ENCODE measurements at places on chromosomes 4 and X. TPM values are rescaled to one million over a fixed set of nuclear protein-coding genes. Genes with fewer than 3 reads are reported as not detected.

GRCh38 chrX:136880452-136881013 lies at the start of gene RBMX:
Gene RBMX (minus strand): TSS chrX:136880725. CDS start chrX:136879427, 1,298 bp downstream.
- peak; percentile 92 for DNase-seq

GRCh38 chr4:27206009-27206408 lies 345.4 kb downstream of the STIM2 start:
- DNase-seq: no peak

DNA sequence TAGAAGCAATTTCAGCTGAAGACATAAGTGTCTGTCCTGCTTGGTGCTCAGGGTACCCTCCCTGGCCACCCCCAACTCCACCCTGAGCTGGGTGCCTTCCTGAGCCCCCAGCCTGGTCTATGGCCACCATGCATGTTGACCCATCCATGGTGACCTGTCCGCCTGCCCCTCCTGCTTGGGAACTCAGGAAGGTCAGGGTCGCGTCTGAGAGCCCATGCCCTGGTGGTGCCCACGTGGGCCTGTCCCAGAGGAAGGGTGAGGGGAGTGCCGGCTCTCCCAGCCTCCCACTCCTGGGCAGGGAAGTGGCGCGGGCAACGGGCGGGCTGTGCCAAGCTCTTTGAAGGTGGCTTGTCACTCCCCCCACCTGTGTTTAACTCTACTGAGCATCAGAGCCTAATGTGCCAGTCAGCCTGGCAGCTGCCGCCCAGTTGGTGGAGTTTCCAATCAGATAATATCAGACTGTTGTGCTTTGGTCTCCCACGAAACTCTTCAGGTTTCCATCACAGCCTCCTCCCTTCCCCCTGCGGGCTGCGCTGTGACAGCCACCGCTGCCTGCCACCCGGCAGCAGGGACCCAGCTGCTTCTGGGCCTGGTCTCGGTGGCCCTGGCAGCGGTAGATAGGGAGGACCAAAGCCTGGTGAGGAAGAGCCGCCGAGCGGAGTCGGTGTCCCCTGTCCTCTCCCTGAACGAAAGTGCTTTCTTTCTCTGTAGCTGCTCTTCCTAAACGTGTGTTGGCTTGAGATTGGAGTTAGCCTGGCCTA lies 4.8 kb downstream of the SH3BP2 start:
- DNase-seq: no peak

DNA sequence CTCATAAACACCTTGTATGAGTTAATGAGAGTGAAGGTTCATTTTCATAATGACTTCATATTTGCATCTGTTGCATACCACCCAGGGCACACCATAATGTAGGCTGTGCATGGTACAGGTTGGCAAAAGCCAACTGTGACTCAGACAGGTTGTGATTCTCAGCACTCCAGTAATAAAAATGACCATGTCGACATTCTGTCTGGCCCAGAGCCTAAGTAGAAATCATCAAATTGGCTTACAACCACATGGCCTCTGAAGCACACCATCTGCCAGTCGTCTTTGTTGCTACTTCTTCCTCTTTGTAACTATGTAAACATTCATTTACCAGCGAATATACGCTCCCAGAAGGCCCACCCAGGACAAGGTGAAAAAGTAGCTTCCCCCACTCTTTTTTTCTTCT lies 459.5 kb downstream of the GASK1B start:
- peak; percentile 28 for DNase-seq

DNA sequence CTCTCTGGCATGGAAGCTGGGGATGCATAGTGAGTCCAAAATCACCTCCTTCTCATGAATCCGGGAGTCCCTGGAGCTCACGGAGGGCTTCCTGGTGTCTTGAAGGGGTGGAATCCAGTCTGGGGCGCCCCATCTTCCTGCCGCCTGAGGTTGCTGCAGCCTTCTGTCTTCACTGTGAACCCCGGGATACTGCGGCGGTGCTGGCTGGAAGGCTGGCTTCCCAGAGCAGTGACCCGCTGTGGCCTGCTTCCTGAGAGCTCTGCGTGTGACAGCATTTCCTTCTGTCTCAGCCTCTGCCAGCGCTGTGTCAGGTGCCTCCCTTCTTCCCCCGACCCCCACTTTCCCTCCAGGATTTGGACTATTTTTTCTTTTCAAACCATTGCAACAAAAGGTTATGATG lies 98.8 kb upstream of the STOX2 start:
- DNase-seq: no peak

GRCh38 chr4:143127621-143128020 lies 57.1 kb upstream of the USP38 start:
- DNase-seq: no peak

AVPR2 gene
- total RNA-seq: not detected

TMEM192 gene
- total RNA-seq: 30.9 TPM

- DNase-seq: peak; percentile 63
Observed at GRCh38 chr4:92091335-92091734, 212.4 kb upstream of the GRID2 start.

HADH gene
- total RNA-seq: 7.4 TPM

TMEM156 gene
- total RNA-seq: 8.4 TPM

MAGEA4 gene
- total RNA-seq: not detected

- no peak for DNase-seq
Observed at GRCh38 chrX:24173115-24173847, 23.8 kb downstream of the ZFX start.

REELD1 gene
- total RNA-seq: not detected

- peak; percentile 55 for DNase-seq
Observed at GRCh38 chr4:145177906-145178538, 2.4 kb downstream of the OTUD4 start.
